ENCODE measurements at places on chromosomes 6 and 20.

- DNase-seq = no peak
Observed at GRCh38 chr20:37816003-37816402, 86.9 kb upstream of the VSTM2L start.

GRCh38 chr6:146289816-146290588 lies 253.6 kb upstream of the RAB32 start:
- DNase-seq = no peak

GRCh38 chr6:9517806-9518205 lies 897.1 kb downstream of the TFAP2A start:
- no peak for DNase-seq

- no peak for DNase-seq
Observed at GRCh38 chr6:6694368-6694780, 105.9 kb downstream of the LY86 start.

GRCh38 chr20:38555395-38555794 lies 25.6 kb upstream of the ADIG start:
- DNase-seq = no peak

DNA sequence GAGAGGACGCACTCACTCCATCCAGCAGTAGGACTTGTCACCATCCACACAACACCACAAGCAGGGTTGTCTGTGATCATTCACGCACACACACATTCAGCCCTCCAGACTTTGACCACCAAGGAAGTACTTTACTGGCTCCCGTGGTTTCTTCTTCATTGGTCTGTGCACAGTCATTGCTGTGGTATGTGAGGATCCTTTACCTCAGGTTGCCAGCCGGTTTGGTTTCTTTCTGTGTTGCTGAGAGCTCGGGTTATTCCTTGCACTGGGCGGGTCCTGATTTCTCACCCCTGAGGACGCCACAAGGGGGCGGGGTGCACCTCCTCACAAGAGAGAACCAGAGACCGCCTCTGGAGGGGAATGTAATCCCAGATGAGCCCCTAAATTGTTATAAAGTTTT lies 11.2 kb downstream of the SLC35A1 start:
- DNase-seq = peak; percentile 70

DNA sequence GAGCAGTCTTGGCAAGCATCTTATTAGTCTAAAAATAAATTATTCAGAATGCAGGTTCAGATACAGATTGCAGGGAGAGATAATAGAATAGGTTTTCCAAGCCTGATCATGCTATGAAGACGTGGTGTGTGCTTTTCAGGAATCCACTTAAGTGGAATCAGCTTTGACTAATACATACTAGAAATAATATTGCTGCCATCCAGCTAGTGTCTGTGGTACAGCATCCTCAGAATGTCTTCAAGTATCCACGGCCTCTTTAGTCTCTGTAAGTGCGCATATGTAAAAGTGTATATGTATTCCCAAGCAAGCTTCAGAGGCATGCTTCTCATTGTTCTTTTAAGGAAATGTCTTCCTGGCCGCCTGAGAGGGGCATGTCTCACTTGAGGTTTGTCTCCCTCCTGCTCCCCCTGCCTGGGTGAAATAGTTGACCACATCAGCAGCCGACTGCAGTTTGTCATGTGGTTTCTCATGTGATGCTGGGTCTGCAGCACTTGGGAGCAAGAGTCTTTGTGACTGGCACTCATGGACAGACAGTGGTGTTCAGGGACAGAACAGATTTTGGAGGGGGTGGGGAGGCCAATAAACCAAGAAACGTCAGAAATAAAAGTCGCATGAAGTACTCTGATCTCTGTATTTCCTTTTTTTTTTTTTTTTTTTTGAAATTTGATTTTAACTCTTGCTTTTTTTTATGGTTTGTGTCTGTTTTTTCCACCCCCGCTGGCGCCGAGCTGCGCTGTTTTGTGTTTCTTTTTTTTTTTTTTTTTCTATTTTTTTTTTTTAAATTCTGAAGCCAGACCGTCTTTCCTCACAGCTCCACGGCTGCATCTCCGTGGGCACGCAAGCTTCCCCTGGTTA lies 150.8 kb downstream of the PRL start:
- DNase-seq = peak; percentile 31

DNA sequence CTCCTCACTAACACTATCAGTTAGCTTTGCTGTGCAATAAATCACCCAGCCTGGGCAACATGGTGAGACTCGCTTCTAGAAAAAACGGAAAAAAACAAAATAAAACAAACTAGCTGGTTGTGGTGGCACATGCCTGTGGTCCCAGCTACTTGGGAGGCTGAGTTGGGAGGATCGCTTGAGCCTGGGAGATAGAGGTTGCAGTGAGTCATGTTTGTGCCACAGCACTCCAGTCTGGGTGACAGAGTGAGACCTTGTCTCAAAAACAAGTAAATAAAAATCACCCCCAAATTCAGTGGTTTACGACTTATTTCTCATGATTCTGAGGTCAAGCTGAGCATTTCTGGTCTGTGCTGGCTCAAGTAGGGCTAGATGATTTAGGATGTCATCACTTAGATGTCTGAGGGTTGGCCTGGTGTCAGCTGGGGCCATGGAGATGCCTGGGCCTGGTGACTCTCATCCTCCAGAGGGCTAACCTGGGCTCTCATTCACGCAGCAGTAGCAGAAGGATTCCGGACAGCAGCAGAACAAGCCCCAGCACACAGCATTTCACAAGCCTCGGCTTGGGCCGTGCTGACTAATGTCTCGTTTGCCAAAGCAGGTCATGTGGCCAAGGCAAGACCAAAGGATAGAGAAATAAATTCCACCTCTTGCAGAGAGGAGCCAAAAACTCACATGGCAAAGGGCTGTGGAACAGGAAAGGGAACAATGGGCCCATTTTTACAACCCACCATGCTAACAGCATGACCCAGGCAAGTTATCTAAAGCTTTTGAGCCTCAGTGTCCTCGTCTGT lies 32.5 kb downstream of the MGME1 start:
- DNase-seq = no peak

GRCh38 chr20:43904827-43905177 lies 9.8 kb upstream of the TOX2 start:
- DNase-seq = no peak

DNA sequence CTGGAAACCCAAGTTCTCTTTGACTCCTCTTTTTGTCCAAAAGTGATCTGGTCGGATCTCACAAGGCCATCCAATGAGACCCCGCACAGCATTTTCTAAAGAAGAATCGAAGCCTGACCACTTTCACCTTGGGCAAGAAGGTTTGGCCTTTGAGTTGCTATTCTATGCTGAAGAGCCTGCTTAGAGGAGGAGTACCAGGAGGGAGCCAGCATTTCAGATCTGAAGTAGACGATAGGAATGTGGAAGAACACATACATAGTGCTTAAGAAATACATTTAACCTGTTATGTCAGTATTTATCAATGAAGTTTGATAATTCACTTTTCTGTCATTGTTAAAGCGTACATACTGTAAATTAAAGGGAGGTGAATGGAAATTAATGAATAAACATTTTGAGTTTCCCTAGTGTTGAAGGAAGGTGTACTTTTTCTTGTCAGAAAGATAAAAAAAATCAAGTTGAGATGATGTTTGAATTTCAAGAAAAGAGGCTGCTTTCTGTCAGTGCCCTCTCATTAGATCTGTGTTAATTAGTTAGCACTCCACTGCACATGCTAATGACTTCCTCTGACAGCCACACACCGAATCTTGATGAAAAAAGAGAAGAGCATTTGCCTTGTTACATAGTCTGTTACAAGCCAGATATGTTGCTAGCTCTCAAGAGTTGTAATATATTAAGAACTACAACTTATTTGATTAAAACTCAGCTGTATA lies 10.9 kb upstream of the TDRD6 start:
- no peak for DNase-seq

DNA sequence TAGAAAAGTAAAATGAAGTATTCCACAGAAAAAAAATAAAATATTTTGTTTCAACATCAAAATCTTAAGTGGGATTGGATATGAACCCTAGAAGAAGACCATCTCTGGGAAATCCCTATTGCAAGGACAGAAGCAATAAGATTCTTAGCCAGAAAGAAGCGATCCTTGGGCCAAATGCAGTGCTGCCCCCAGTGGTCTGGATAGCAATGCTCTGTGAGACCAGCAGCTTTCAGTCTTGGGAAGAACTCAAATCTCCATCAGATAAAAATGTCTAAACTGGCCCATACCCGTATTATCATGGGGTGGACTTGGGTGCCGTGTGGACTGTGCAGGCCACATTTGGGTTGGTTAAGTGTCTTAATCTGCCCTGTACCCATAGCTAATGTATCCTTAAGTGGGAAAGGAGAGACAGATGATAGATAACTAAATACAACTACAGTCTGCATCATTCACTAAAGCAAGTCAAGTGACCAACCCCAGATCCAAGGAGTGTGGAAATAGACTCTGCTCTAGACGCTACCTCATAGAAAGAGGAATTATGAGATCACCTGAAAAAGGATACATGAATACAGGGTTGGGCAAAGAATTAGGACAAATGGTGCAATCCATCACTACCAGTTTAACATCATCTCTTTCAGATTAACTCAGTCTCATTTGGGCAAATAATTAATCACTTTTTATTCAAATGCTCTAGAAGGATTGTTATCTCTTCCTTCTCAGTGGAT lies 38.9 kb upstream of the SNAP25 start:
- DNase-seq = no peak

DNA sequence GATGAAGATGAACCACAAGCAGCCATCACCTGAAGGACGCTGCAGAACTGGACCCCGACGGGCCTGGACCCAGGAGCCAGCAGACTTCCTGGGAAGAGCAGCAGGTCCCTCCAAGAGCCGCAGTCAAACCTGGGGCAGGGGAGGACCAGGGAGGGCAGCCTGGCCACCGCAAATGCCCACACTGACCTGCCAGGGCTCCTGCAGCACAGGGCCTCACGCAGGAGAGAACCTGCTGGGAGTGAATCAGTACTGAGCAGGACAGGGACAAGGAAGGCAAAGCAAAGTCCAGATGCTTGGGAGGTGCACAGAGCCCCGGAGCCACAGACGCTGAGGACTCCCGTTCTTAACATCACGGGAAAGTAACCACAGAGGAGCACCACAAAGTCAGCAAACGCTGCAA lies 75.2 kb downstream of the TAF4 start:
- no peak for DNase-seq

DNA sequence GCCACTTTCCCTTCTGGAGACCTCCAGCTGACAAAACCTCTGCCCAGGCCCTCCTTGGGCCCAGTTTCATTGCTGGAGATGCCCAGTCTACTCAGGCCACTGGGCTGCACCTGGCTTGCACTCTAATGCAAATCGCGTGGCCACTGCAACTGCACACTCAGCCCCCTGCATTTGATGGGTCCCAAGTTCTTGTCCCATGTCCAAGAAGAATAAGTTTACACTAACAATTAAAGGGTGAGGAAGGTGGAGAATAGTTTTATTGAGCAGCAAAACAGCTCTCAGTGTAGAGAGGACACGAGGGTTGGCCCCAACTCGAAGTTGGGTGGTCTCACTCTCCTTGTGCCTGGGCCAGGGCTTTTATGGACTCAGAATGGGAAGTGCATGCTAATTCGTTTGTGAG lies 31.9 kb upstream of the THEMIS start:
- no peak for DNase-seq

DNA sequence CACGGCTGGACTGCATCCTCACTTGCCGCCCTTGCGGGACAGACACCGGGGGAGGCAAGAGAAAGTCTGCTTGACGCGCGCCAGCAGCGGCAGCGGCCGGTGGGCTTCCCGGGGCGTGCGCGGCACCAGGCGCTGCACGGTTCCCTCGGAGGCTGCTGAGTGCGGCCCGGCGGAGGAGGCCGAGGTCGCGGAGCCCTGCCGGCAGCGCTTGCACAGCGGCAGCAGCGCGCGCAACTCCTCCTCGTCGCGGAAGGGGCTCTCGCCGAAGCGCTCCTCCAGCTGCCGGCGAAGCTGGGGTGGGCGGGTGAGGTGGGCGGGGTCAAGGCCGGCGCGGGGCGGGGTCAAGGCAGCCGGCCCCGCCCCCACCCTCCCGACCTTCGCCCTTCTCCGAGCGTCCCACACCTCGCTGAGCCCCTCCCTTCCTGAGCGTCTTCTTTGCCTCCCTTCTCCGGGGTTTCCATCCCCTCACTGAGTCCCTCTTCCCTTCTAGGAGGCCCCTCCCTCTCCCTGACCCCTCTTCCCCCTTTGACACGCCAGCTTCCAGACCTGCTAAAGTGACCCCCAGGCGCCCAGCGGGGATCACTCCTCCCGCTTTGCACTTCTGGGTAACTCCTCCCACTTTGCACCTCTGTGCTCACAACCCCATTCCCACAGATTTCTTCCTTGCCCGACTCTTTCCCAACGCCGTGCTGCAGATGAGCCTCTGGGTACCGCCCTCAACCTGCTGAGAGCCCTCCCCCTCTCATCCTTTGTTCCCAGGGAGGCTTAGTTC lies 8.8 kb downstream of the DUSP15 start:
- DNase-seq = no peak

GRCh38 chr20:10637563-10637962 lies 36.2 kb downstream of the JAG1 start:
- no peak for DNase-seq

DNA sequence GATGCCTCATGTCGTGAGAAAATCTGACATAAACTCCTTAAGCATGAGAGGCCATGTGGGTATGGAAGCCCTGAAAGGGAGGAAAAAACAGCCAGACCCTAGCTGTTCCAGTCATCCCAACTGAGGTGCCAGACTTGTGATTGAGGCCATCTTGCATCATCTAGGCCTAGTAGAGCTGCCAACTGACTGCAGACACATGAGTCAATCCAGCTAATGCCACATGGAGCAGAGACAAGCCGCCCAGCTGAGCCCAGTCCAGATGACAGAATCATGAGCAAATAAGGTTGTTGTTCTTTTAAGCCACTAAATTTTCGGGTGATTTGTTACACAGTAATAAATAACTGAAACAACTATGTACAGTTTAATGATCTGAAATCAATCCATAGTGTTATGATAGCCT lies 680.9 kb downstream of the MAFB start:
- DNase-seq = no peak

- DNase-seq = no peak
Observed at GRCh38 chr6:149197482-149197881, 120.0 kb upstream of the TAB2 start.

GRCh38 chr6:45479834-45480751 lies 102.4 kb upstream of the SUPT3H start:
- DNase-seq = no peak

- no peak for DNase-seq
Observed at GRCh38 chr20:20365480-20366161, 2.3 kb upstream of the INSM1 start.

DNA sequence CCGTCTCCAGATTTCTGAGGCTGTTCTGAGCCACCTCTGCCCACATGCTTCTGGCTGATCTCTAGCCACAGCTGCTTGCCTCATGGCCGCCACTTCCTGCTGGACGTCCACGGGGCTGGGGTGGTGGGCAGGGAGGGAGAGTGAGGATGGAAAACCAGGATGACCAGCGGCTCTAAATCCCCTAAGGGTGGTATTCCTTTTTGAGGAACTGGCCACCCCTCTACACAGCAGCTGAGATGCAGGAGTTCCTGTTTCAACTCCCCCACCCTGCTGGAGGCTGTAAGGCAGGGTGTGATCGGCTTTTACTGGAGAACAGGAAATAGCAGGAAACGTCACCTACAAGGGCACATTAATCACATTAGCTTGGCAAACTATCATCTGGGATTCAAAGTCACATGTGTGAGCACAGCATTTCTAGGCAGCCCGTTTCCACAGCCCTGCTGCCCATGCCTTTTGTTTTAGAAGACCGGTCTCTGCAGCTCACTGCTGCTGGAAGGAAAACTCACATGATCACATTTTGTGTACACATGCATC lies 181.6 kb upstream of the ECI2 start:
- peak; percentile 51 for DNase-seq

GRCh38 chr6:6643398-6643797 lies 54.9 kb downstream of the LY86 start:
- no peak for DNase-seq

GRCh38 chr20:23776067-23776771 lies 25.5 kb upstream of the CST1 start:
- DNase-seq = no peak

All from RCC 7860 (cell line).